Activated CD8-positive, alpha-beta T cell treated with anti-CD3 and anti-CD28 coated beads for 36 hours (primary cell): ENCODE measurements at places on chromosomes 6 and 20. TPM values are rescaled to one million over a fixed set of nuclear protein-coding genes. Genes with fewer than 3 reads are reported as not detected.

The RGS17 gene
- not detected for total RNA-seq

The CNR1 gene
- total RNA-seq, result not detected

The ULBP1 gene
- total RNA-seq, result 2.7 TPM

The THBD gene
- total RNA-seq, result not detected

The TSPYL4 gene
- total RNA-seq, result 11.8 TPM

The PKHD1 gene
- not detected for total RNA-seq

The OPRM1 gene
- not detected for total RNA-seq

The KCNG1 gene
- total RNA-seq, result 1.8 TPM
